ENCODE measurements at places on chromosomes 1 and 21. TPM values are rescaled to one million over a fixed set of nuclear protein-coding genes. Genes with fewer than 3 reads are reported as not detected.

- no peak for DNase-seq
Measured at GRCh38 chr1:11703357-11704193, 12.1 kb downstream of the DRAXIN start.

GRCh38 chr1:230393722-230394121 lies 32.4 kb downstream of the PGBD5 start:
- DNase-seq: no peak

Gene ACOT11
- 9.9 TPM for polyA plus RNA-seq

- DNase-seq: no peak
Measured at GRCh38 chr1:53735681-53736080, 3.3 kb downstream of the GLIS1 start.

- peak; percentile 51 for DNase-seq
Measured at GRCh38 chr1:172533513-172534151, 682 bp downstream of the SUCO start.

Gene CALML6
- polyA plus RNA-seq: 0.81 TPM

- peak; percentile 70 for DNase-seq
Measured at GRCh38 chr1:84078108-84078841, 65.8 kb upstream of the PRKACB start.

GRCh38 chr1:83130886-83131691 lies 867.8 kb downstream of the TTLL7 start:
- DNase-seq: no peak

All from right lung (tissue), 10 donors.